NCI-H748 treated with DMSO at 0.1 percent for 48 hours (cell line): ENCODE measurements at places on chromosomes 6 and 20.

DNA sequence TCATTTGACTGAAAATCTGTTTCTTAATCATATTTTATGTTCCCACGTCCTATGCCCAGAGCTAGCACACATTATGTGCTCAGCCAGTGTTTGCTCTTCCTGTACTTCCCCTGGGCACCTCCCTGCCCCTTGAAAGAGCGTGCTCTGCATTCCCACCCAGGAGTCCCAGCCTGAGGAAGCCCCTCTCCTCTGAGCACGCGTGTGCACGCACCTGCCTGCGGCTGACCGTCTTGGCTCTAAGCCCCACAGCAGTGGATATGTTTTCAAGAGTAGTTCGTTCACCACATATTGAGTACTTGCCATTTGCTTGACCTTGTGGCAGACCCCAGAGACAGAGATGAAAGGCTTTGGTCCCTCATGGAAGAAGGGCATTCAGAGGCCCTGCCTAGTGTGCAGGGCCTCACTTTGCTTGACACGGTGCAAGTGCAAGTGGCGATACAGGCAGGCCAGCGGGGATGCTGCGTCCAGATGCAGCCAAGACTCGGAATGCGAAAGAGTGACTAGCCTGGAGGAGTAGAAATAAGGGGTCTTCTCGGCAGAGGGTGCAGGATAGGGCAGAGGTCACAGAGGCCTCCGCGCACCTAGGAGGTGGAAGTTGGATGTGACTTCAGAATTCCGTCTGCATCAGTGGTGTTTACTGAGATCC, 14.1 kb downstream of the SYNDIG1 start:
- no peak for DNase-seq

DNA sequence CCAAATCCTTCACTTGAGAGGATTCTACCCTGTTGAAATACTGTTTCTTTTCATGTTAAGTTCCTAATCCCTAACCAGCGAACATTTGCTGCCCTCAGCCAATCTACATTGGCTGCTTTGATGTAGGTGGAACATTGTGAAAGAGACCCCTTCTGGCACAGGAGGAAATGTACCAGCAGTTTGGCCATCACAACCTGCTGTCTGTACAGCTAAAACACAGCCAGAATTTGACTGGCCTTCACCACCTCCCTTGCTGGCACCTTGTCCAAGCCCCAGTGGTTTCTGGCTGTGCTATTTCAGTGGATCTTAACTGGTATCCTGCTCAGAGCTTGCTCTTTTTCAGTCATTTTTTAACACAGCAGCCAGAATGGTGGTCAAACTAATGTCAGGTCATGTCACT, 202.1 kb upstream of the EPHA7 start:
- no peak for DNase-seq

- no peak for DNase-seq
These were observed 363.3 kb downstream of the KIF16B start for GRCh38 chr20:16209951-16210361.

DNA sequence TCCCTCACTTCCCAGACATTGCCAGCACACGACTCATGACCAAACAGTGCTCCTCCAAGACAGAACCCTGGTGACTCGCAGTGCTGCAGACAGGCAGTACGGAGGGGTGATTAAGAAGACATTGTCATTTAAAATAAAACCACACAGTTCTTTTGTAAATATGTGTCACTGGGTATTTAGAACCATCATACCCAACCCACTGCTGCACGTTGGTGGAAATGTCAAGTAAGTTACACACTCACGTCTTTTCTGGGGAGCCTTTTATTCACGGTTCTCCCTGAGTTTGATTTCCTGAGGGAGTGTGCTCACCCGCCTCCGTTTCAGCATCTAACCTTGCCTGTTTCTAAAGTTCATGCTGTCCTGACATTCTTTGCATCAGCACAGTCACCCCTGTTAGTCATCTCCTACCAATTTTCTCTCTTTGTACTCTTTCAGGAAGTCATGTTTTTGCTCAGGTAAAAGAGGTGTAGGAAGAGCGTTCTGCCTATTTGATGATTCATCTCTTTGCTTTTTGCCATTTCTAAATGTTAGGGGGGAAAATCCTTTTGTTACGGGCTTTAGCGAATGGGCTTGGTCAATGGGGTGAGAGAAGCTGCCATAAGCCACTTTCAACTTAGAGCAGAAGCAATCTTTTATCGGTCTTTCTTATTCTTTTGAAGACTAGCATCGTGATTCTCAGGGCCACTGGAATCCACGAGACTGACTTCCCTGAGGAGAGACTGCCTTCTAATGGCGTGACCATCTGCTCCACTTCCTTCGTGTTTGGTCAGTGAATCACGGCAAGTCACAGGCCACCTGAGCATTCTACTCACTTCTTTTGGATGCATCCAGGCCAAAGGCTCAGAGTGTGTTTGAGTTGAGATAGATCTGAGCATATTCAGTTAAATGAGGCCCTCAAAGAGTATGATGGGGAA, 512.8 kb upstream of the JARID2 start:
- DNase-seq: no peak

DNA sequence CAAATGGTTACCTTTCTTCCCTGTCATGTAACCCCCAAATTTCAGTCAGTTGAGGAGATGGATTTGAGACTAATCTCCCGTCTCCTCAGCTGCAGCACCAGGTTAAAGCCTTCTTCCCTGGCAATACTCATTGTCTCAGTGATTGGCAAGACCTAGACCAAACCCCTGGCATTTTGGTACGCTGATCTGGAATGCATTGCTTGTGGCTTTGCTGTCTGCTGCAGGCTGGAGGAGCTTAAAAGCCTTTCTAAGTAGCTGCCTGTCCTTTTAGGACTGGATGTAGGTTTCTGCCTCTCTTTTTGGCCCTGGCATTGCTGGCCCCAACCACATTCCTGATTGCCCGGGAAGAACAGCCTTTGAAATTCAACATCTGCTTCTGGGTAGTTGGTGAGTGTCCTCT, 729.6 kb upstream of the GJE1 start:
- DNase-seq: no peak

GRCh38 chr20:2116170-2116940, 14.7 kb downstream of the STK35 start:
- no peak for DNase-seq

DNA sequence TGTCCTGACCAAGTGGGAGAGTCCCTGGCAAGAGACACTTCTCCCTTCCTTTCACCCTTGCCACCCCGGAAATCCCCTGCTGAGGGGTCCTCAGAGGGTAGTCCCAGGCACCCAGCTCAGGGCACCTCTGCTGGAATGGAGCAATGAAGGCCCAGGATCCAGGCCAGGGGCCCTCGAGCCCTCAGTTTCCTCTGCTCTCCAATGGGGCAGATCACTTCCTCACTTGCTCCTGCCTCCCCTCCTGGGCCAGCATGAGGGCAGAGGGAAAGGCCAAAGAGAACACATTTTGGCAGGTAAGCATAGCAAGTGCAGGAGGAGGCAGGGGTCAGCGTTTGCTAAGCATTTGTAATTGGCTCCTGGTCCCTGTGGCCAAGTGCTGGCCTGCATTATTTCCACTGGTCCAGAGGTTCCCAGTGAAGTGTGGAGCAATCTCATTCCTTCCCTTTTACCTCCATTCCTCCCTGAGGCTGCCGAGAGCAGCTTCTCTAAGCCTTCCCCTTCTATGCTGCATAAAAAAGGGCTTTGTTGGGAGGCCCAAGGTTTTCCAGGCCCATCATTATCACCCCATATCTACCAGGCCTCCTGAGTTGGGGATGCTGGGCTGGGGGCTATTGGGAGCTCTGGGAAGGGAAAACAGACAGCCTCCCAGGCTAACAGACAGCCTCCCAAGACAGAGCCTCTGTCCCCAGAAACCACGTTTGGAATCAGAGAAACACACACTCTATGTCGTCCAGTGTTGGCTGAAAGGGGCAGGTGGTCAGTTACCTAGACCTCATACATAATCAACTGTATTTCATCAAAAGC, 28.8 kb upstream of the VEGFA start:
- no peak for DNase-seq

- DNase-seq: no peak
These were observed 14.1 kb downstream of the TXNDC5 start for GRCh38 chr6:7896465-7896987.

DNA sequence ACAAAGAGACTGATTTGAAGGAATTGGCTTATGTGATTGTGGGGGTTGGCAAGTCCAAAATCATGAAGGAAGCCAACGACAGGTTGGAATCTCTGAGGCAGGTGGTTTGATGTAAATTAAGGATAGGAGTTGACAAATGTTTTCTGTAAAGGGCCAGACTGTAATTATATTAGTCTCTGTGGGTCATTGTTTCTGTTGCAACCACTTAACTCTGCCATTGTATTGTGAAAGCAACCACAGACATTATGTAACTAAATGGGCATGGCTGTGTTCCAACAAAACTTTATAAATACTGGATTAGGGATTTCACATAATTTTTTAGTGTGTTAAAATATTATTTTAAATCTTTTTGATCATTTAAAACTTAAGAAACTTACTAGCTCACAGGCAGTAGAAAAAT, 199.2 kb upstream of the MYLIP start:
- peak; percentile 83 for DNase-seq

- DNase-seq: no peak
These were observed 186.1 kb downstream of the JARID2 start for GRCh38 chr6:15431762-15432483.

DNA sequence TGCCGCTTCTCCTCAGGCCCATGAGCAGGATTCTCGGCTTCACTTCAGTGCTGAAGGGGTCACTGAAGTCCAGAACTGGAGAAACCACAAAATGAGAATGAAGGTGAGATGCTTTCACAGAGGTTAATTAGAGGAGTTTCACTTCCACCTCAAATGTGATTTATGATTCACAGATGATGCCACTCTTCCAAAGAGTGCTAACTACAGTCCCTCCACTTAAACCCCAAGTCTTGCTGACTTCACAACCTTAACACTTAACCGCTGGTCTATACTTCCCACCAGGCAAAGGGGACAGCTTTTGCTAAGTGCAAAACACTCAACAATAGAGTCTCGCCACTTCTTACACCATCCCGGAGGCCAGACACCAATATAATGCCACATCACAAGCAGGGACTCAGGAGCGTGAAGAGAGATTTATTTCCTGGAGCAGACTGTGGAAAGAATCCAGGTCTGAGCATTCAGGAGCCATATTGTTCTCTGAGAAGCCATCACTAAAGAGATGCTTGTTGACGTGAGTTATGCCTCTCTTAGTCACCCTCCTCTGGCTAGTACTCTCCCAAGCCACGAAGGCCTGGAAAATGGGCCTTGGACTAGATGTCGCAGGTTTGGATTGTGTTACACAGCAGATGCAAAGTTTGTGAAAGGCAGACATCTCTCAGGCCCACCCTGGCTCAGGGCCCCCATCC, 24.4 kb downstream of the RRAGD start:
- no peak for DNase-seq

GRCh38 chr20:61722146-61722678, 343.5 kb downstream of the TAF4 start:
- no peak for DNase-seq

GRCh38 chr6:33029328-33030184, 20.2 kb upstream of the HLA-DOA start:
- no peak for DNase-seq

- no peak for DNase-seq
These were observed 7.7 kb upstream of the AIF1 start for GRCh38 chr6:31607317-31607716.

DNA sequence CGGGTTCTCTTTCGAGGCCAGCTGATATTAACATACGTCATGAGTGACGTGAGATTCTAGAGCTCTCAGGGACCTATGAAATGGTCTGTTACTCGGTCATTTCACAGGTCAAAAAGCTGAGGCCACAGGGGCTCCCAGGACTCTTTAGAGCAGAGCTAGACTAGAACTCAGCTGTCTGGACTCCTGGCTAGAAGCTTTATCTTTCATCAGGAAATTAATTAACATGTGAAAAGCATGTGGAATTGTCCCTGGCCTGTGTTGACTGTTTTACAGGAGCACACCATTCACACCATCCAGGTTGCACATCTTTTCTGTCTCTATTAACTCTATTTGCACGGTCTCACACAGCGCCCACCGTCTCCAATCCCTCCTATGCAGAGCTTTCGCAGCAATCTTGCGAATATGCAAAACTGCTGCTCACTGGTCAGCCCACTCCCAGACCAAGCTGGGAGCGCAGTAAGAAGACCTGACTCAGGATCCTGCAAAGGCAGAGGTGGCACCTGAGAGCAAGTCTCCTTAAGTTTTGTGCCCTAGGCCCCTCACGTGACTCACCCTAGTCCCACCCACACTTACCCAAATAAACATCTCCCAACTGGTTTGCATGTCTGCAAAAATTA, 522.5 kb downstream of the CD83 start:
- DNase-seq: no peak

GRCh38 chr6:47424436-47424836, 53.2 kb upstream of the CD2AP start:
- no peak for DNase-seq

DNA sequence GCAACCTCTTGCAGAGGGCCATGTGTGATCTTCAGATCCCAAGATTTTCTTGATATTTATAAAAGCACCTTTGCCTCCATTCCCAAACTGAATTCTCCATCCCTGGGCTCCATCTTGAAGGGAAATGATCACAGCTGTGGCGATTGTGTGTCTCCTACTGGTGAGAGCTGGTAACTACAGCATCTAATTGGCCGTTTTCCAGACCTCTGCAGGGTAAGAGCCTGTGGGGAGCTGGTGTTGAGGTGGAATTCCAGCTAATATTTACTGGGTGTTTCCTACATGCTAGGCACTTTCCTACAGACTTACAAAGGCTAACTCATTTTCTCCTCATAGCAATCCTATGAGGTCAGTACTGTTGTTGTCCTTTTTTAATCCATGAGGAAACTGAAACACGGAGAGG, 59.2 kb upstream of the FNDC1 start:
- no peak for DNase-seq

- no peak for DNase-seq
These were observed 38.5 kb upstream of the OGFRL1 start for GRCh38 chr6:71250099-71250602.

DNA sequence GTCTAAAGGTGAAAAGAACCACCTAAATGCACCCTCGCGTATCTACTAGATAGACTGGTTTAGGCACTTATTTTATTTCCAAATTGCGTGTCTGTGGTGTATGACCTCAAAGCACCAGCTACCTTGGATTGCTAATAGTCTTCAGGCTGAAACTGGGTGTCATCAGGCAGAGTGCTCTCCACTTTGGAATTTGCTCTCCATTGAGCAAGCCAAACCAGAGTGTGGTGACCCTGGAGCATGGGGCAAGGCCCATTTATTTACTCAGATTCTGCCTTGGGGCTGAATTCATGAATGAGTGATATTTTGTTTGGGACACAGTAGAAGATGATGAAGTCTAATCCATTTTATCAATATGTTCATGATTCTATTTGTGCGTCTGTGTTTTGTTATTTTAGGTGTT, 812.8 kb upstream of the SLC35B3 start:
- DNase-seq: no peak

GRCh38 chr6:85678026-85678601, 35.4 kb upstream of the SYNCRIP start:
- peak; percentile 54 for DNase-seq

- no peak for DNase-seq
These were observed 170.9 kb upstream of the AKAP12 start for GRCh38 chr6:151068761-151069312.

GRCh38 chr6:3405182-3405518, 51.7 kb downstream of the SLC22A23 start:
- no peak for DNase-seq

GRCh38 chr6:52815167-52816092, 11.8 kb upstream of the GSTA1 start:
- peak; percentile 47 for DNase-seq

GRCh38 chr6:146154197-146154596, 125.3 kb downstream of the GRM1 start:
- DNase-seq: no peak

- no peak for DNase-seq
These were observed 71.2 kb downstream of the ME1 start for GRCh38 chr6:83359638-83360037.
